NCI-H1436 (cell line): ENCODE measurements at places on chromosomes 3 and 15.

- DNase-seq = no peak
Measured at GRCh38 chr3:125022206-125022605, 33.6 kb downstream of the HEG1 start.

DNA sequence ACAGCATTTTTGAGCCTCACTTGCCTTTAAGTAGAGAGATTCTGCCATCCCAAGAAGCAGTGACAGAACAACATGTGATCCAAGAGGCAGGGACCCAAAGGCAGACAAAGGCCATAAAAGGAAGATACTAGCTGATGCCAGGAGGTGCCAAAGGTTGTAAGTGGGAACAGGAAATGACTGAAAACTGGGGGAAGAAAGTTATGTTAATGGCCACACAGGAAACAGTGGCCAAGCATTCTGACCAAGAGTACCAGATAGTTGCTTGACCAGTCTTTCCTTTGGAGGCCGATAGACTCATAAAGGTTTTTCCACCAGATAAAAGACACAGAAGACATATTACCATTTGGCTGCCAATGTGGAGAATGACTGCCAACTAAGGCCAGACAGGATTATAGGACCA, 274.5 kb upstream of the PEX5L start:
- DNase-seq = no peak

GRCh38 chr3:156793400-156793799, 32.8 kb upstream of the LEKR1 start:
- no peak for DNase-seq

- no peak for DNase-seq
Measured at GRCh38 chr3:102180280-102180931, 254.4 kb upstream of the ZPLD1 start.

- DNase-seq = no peak
Measured at GRCh38 chr3:31878231-31878838, 102.7 kb downstream of the OSBPL10 start.
